ENCODE measurements at places on chromosomes 1 and 21.

DNA sequence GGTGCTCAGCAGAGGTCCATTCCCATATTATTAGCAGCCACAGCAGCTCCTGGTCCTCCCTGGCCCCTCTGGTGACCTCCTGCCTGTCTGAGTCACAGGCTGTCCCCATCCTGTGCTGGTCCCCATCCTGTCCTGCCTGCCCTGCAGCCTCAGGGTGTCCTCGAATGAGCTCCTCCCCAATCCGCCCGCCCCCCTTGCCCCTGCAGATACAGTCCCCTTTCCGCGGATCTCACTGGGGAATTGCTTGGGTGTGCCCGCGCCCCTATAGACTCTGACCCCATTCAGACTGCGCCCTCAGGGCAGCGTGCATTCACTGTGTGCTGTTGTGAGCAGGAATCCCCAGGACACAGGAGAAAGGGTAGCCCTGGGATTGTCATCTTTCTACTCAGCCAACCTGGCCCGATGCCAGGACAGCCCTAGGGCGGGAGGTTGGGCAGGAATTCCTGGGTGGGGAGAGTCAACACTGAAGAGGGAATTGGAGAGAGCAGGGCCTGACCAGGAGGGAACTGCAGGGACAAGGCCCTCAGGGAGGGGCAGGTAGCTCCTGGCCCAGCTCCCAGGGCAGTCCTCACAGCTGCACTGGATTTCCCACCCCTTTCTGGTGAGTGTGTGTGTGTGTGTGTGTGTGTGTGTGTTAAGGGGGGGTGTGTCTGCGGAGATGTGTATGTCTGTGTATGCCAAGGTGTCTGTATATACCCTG is 1.1 kb upstream of the GUCA2A start:
- no peak for DNase-seq

GRCh38 chr1:14964711-14965055 is 188.9 kb upstream of the TMEM51 start:
- no peak for DNase-seq

GRCh38 chr1:172163498-172164215 is 256.8 kb upstream of the C1orf105 start:
- no peak for DNase-seq

- DNase-seq = no peak
Observed at GRCh38 chr1:24878775-24879742, 51.0 kb downstream of the RUNX3 start.

DNA sequence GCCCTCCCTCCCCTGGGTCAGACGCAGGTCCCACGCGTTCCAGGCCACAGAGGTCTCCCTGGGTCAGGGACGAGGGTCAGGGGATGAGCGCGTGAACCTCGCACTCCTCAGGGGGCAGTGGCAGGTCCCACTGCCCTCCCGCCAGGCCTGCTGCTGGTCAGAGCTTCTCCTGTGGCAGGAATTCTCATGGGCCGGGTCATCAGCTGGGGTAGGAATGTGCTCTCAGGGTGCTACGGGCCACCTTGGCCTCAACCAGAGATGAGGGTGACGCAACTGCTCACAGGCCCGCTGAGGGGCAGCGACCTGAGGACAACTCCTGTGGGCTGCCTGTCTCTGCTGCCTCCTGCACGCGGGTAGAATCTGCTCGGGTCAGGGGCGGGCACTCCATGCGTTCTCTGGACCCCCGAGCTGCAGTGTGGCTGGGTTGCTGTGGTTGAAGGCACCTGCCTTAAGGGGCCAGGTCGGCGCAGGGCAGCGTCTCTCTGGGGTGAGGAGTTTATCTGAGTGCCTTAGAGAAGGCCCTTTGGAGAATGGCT is 128.8 kb downstream of the PRDM16 start:
- no peak for DNase-seq

GRCh38 chr1:32525661-32526444 is 13.4 kb upstream of the ZBTB8A start:
- no peak for DNase-seq

DNA sequence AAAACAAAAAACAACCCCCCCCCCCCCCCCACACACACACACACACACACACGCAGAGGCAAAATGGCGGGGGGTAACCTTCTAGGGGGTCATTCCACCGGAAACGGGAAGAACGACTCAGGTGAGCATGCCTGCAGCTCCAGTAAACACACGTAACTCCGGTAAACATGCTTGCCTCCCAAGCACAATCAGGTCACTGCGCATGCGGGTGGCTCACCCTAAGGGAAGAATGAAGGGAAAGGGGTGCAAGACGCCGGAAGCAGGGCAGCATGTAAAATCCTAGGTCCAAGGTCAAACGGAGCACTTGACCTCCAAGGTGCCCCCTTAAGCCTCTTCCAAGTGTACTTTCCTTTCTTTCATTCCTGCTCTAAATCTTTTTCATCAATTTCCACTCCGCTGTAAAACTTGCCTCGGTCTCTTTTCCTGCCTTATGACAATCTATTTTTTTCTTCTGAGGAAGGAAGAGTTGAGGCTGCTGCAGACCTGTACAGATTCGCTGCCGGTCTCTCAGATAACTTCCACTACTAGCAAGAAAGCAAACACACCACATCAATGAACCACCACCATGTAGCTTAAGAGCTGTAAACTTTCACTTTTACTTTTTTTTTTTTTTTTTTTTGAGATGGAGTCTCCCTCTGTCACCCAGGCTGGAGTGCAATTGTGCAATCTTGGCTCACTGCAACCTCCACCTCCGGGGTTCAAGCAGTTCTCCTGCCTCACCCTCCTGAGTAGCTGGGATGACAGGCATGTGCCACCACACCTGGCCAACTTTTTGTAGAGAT is 21.0 kb upstream of the CBR3 start:
- DNase-seq = no peak

GRCh38 chr1:53195246-53196016 is 1.2 kb upstream of the CPT2 start:
- DNase-seq = no peak

DNA sequence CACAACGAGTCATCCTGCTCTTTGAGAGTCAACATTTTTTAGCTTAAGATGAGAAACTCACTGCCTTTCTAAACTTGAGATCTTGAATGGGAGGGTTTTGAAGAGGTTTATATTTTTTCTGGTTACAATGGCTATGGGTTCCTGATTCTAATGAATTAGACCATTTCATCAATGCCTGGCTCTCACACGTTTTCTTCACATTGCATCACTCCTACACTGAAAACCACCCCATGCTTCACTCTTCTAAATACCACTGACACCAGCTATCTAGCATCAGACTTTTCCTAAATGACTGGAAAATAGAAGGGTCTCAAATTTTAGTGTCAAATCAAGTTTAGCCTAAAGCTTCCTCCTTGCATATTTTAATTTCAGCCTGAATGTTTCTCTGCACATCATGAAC is 606.1 kb upstream of the USP24 start:
- no peak for DNase-seq

DNA sequence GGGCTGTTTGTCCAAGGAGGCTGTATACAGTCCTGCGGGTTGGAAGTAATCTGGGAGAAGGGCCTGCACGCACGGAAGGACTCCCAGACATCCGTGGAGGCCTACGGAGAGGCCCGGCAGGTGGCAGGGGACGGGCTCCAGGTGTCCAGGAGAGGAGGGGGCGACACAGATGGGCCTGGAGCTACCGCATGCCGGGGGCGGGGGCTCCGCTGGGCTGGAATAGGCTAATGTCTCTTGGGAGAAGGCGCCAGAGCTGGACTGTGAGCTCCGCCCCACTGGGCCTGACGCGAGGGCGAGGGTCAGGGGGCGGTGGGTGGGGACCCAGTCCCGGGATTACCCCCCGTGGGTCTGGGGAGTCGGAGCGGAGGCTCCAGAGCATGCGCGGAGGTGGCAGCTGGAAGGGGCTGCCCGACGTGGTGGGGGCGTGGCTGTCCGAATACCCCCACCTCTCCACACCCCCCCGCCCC is 659 bp downstream of the AGO1 start:
- DNase-seq = peak; percentile 26

- no peak for DNase-seq
Observed at GRCh38 chr1:59580257-59580656, 234.5 kb upstream of the HOOK1 start.

GRCh38 chr1:7384679-7385078 is 386.4 kb upstream of the VAMP3 start:
- no peak for DNase-seq

GRCh38 chr1:93751377-93752250 is 70.0 kb upstream of the BCAR3 start:
- DNase-seq = no peak

- no peak for DNase-seq
Observed at GRCh38 chr21:27425574-27425973, 458.7 kb upstream of the ADAMTS5 start.

Data from hypothalamus (tissue), 51 donors.